ENCODE measurements at places on chromosomes 16 and 17. TPM values are rescaled to one million over a fixed set of nuclear protein-coding genes. Genes with fewer than 3 reads are reported as not detected.

P2RX5 gene
- total RNA-seq, result 1.2 TPM

IL17C gene
- not detected for total RNA-seq

SRL gene
- total RNA-seq, result not detected

KRTAP9-8 gene
- total RNA-seq, result not detected

MTSS2 gene
- total RNA-seq, result 27.8 TPM

MT1H gene
- total RNA-seq, result not detected

FOXN1 gene
- not detected for total RNA-seq

AANAT gene
- total RNA-seq, result not detected

PNMT gene
- not detected for total RNA-seq

FAM171A2 gene
- 0.98 TPM for total RNA-seq

RDM1 gene
- total RNA-seq, result 0.37 TPM

DHRS7C gene
- not detected for total RNA-seq

GPR142 gene
- not detected for total RNA-seq

TMC7 gene
- 2.2 TPM for total RNA-seq

NPIPA5 gene
- under 0.01 TPM for total RNA-seq

SLC38A8 gene
- total RNA-seq, result not detected

CDRT15L2 gene
- not detected for total RNA-seq

ZNF267 gene
- 14.1 TPM for total RNA-seq

MYH2 gene
- not detected for total RNA-seq

RNF43 gene
- total RNA-seq, result under 0.01 TPM

GAST gene
- total RNA-seq, result not detected

FLCN gene
- 79.4 TPM for total RNA-seq

EIF4A3 gene
- total RNA-seq, result 83.7 TPM

CDRT15 gene
- not detected for total RNA-seq

BFAR gene
- 85.6 TPM for total RNA-seq

GSDMA gene
- total RNA-seq, result not detected

KDM6B gene
- total RNA-seq, result 5.1 TPM

KRTAP16-1 gene
- total RNA-seq, result not detected

C17orf78 gene
- total RNA-seq, result not detected

SPEM1 gene
- total RNA-seq, result not detected

FOXJ1 gene
- not detected for total RNA-seq

STXBP4 gene
- 13.5 TPM for total RNA-seq

SCGB1C2 gene
- not detected for total RNA-seq

TEDC2 gene
- 6.2 TPM for total RNA-seq

HOXB9 gene
- total RNA-seq, result 0.37 TPM

PIGS gene
- total RNA-seq, result 34.2 TPM

KRTAP2-3 gene
- not detected for total RNA-seq

CD79B gene
- not detected for total RNA-seq

MRPL10 gene
- 40.3 TPM for total RNA-seq

All from subcutaneous preadipocyte (primary cell).